ENCODE measurements at places on chromosomes 7 and 10.

DNA sequence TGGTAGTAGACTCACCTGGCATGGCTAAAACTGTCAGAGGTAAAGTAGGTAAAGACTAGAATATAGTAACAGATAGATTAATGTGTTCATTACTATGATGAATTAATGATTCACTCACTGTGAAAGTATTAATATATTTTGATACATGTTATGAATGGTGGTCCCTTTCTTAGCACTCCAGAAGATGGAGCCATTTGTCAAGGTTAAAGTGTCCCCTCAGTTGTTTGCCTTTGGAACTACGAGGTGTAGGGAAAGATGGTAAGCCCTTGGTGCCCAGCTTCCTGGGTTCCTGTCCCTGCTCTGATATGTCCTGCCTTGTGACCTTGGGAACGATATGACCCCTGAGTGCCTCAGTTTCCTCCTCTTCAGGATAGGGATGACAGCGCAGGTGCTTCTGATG is 49.4 kb downstream of the HTRA1 start:
- DNase-seq = no peak

DNA sequence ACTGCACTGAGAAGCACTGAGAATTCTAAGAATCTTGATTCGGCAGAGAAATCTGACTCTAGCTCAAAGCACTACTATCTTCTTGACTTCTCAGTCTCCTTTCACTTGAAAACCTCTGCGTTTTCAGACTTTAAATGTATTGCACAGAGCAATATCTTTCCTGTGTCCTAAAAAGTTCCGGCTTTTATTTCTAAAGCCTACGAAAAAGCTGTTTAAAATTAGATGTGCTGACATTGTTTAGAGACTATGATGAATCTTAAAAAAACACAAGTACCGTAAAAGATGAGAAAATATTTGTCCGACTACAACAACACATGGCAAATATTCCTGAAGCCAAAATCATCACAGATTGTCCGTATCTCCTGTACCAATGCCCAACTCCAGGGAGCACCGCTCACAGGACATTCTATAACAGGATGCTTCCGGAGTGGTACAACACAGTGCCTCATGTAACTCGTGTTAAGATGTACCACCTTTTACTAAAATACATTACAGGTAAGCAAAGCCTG is 136.9 kb downstream of the CUBN start:
- no peak for DNase-seq

GRCh38 chr7:21939136-21939857 is 6.4 kb downstream of the CDCA7L start:
- DNase-seq = no peak

DNA sequence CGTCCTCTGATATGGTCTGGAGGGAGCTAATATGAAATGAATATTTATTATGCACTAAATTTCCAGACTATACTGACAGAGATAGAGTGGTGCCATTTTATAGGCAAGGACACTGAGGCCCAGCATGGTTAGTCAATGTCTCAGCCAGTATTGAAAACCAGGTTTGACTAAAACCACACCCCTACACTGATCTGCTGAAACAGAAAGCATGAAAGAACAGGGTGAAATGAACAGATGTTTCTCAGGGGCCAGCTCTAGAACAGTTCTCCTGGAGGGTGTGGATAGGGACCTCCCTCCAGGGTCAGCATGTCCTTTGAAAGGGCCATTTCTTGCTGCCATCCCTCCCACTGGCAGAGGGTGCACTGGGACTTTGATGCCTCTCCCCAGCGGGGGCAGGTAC is 700.5 kb downstream of the GRID1 start:
- no peak for DNase-seq

DNA sequence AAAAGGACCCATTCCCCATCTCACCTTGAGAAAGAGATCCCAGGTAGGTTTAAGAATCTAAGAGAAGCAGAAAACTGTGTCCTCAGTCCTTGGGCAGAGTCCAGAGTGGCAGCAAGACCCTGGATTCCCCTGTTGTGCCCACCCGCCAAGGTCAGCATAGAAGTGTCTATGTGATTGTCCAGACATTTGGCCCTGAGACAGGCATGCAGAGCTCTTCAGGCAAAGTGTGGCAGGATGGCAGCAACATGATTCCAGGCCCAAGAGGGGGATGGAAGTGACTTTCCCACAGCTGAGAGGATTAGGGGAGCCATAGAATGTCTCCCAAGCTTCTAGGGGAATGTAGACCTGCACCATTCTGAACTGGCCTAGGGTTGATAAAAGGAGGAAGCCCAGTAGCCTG is 39.1 kb upstream of the OPALIN start:
- no peak for DNase-seq

DNA sequence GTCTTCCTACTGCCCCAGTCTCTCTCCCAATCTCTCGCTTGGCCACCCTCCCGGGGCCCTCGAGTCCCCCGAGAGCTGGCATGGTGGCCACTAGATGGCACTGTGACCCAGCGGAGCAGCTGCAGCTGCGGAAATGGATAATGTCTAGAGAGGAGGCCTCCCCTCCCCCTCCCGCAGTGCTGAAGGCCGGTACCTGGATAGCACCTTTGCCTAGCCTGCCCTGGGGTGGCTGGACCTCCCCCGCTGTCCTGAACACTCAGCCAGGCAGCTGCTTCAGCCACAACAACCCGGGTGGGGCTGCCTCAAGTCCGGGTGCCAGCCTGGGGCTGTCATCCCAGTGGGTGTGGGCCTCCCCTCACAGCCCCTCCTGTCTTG is 65.2 kb downstream of the GOLGA7B start:
- peak; percentile 49 for DNase-seq

DNA sequence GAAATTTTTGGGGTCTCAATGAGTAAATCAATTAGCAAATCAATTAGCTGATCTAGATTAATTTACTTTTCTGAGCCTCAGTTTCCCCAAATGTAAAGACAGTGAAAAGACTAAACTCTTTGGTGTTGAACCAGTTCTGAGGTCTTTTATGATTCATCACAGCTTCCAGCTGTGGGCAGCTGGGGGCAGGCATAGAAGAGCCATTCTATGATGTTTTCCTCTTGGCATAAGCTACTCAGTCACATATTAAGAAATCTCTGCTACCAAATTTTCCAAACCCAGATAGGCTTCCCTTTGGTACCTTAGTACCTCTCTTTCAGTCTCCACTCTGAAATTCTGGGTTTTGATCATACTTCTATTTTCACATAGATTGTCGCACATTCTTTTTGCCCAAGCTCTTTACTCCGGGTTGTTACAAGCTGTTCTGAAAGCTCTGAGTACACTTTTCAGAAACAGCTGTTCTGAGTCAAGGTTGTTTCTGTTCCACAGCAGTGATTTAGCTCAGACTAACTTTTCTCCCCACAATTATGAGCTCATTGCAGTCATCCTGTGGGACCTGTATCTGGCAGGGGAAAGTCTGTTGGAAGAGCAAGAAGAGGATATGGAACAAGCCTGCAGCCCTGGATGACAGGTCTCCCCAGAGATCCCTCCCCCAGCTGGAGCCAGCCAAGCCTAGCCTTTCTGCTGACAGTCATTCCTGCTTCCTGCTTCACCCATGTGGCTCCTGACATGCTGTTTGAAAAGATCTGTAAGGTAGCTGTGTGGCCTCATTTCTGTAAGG is 599.6 kb upstream of the GHITM start:
- DNase-seq = no peak

- DNase-seq = no peak
These were observed 21.9 kb upstream of the GATAD1 start for GRCh38 chr7:92425311-92425947.

GRCh38 chr7:98629001-98629431 is 11.9 kb downstream of the NPTX2 start:
- DNase-seq = peak; percentile 41

DNA sequence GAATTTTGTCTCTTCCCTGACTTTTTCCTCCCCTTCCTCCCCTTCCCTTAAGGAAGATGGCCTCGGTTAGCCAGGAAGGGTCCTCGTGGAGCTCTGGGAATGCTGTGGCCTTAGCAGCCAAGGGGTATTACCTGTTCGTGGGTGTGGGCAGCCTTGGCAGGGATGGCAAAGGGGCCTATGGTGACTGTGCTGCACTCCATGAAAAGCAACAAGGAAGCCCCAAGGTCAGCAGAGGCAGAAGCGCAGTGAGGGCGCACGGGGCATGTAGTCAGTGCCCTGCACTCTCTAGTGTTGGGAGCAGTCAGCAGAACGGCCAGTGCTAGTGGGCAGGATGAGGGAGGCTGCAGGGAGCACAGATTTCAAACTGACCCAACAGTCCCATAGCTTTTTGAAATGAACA is 191.8 kb downstream of the ADARB2 start:
- DNase-seq = no peak

DNA sequence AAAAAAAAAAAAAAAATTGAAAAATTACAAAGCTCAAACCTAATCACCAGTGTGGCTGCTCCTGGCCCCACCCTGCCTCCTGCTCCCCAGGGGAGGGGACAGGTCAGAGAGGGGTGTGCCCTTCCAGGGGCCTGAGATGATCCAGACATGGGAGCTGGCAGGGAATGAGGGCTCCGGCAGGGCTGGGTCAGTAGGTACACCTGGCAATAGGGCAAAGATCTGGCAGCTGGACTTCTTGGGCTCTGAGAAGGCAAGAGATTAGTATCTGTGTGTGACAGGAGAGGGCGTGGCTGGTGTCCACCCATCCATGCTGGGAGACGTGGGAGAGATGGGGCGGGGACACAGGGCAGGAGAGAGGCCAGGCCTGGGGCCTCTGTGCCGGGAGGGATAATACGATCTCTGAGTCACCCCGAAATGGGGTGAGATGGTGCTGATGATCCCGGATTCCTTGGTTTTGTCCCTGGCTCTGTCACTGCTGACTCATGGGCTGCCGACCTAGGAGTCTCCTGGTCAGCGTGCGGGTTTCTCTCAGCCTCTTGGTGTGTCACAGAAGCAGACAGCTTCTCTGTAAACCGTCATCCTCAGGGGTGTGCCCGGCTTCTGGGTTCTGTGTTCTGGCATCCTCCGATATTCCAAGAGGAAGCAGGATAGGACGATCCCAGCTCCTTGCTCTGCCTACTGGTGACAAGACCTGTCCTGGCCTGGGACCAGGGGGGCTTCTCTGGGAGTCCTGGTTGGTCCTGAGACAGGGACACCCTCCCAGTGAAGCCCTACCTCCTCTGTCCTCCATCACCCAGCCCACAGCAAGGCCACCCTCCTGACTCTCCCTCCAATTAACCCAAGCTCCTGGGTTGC is 8.2 kb upstream of the CLDN4 start:
- DNase-seq = no peak

GRCh38 chr10:122911889-122912484 is 1.6 kb downstream of the FAM24A start:
- DNase-seq = peak; percentile 67

- DNase-seq = peak; percentile 29
These were observed 4.5 kb downstream of the TNS3 start for GRCh38 chr7:47577321-47577919.

GRCh38 chr7:158362912-158363905 is 224.4 kb downstream of the PTPRN2 start:
- no peak for DNase-seq

DNA sequence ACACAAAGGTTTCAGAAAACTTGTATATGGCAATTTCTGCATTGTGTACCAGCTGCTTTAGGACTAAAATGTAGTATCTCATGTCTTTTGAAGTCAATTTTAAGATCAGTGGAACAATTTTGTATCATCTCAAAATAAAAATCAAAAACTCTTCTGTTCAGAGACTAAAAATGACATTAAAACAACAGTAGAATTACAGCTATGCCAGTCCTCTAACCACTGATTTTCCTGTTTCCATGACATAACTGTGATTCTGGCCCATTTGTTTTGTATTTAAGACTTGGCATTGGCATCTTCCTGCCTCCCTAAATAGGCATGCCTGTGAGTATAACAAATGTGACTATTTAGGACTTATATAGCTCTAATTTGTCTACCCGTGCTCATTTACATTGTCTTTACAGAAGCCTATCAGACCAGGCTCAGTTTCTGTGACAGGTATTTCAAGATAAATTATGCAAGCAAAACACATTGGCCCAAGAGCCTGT is 29.1 kb upstream of the VPS41 start:
- DNase-seq = no peak
